ENCODE measurements at places on chromosomes 1 and 21. TPM values are rescaled to one million over a fixed set of nuclear protein-coding genes. Genes with fewer than 3 reads are reported as not detected.
A peak's percentile ranks its signal among the peaks of the same experiment; 100 is the strongest.

- no peak for DNase-seq
- H3K4me3 ChIP-seq: no peak overlapping the region
- peaks cover 7% of the 10 kb centered on the region for H3K4me1 ChIP-seq
- no peak overlapping the region for H3K27ac ChIP-seq
- no peaks in the 10 kb centered on the region for H3K27me3 ChIP-seq
- no peaks in the 10 kb centered on the region for H3K36me3 ChIP-seq
Measured at GRCh38 chr1:9270290-9270883, 22.3 kb upstream of the SPSB1 start.

Gene IL19
- not detected for total RNA-seq

GRCh38 chr21:31730712-31731055 lies 1.2 kb downstream of the SCAF4 start:
- H3K4me1 ChIP-seq: peaks cover 54% of the 10 kb centered on the region
- peak overlapping the region; percentile 67 for H3K4me3 ChIP-seq
- H3K36me3 ChIP-seq: no peaks in the 10 kb centered on the region
- DNase-seq: no peak

Gene FAM167B
- 1.2 TPM for total RNA-seq

GRCh38 chr21:46063227-46063626 lies 34.7 kb upstream of the COL6A2 start:
- H3K36me3 ChIP-seq: no peaks in the 10 kb centered on the region
- DNase-seq: no peak
- H3K4me1 ChIP-seq: no peaks in the 10 kb centered on the region
- H3K27ac ChIP-seq: no peak overlapping the region
- H3K27me3 ChIP-seq: peaks cover 17% of the 10 kb centered on the region

- H3K27ac ChIP-seq: no peak overlapping the region
- H3K36me3 ChIP-seq: no peaks in the 10 kb centered on the region
Measured at GRCh38 chr1:208184966-208185654, 59.1 kb downstream of the PLXNA2 start.

Data from CD4-positive, alpha-beta memory T cell (primary cell).